Stimulated activated CD8-positive, alpha-beta memory T cell treated with anti-CD3 and anti-CD28 coated beads, Interleukin-15, amount 100 ng/mL, for 48 hours (primary cell): ENCODE measurements at places on chromosomes 4 and X.

GRCh38 chr4:112848911-112849310 lies 200.5 kb upstream of the ANK2 start:
- DNase-seq, result no peak

DNA sequence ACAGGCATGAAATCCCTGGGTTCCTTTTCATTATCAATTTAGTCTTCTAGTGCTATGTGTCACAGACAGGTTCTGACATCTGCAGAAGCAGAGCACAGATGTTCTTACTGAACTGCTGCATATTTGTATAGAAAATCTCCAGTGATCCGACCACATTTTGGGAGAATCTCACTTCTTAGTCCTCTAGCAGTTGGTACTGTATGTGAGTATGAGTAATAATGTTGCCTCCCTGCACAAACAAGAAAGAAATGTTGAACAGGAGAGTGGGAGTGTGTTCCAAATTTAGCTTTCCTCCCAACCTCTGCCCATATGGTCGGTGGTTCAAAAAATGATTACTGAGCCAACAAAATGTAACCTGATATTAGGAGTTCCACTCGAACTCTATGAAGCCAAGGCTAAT lies 165.3 kb upstream of the GPC4 start:
- DNase-seq, result no peak

DNA sequence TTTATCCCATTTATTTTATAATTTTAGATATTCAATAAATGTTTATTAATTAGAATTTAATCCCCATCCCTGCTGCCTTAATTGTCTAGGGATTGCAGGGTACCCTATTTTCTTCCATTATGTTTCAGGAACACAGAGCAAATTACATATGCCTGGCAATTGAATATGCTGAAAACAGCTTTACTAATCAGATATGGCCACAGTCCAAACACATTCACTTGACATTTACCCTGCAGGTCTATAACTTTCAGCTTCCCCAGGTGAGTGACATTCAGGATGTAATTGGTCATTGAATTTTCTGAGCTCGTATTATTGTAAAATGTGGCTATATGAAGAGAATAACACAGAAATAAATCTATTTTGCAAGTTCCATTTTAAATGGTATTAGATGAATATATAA lies 218.7 kb upstream of the NDST4 start:
- no peak for DNase-seq

DNA sequence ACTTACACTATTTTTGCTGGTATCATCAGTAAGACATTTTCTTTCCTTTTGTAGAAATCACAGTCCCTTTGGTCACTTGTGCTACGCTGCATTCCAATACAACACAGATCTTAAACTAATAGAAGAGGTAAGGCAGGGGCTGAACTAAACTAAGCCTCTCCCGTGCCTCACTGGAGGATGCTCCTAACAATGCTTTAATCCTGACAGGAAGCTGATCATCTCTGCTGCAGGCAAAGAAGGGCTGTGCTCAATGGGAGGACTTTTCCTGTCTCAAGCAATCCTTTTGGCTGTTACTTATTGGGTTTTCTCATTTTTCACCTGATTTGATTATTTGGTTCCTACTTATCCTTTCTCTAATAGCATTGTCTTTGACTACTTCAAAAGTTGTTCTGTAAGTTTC lies 583.1 kb downstream of the INPP4B start:
- DNase-seq, result no peak

DNA sequence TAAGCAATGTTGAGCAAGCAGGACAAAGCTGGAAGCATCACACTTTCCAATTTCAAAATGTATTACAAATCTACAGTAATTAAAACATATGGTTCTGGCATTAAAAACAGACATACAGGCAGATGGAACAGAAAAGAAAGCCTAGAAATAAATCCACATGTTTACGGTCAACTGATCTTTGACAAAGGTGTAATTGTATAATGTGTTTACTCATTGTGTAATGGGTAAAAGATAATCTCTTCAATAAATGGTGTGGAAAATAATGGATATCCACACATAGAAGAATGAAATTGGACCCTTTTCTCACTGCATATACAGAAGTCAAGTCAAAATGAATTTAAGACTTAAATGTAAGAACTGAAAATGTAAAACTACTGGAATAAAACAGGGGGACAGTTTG lies 394.2 kb downstream of the ANKRD50 start:
- DNase-seq, result no peak

- no peak for DNase-seq
Observed at GRCh38 chr4:38678078-38678477, 14.1 kb downstream of the KLF3 start.

GRCh38 chrX:133649651-133650050 lies 234.4 kb upstream of the GPC4 start:
- no peak for DNase-seq

- no peak for DNase-seq
Observed at GRCh38 chrX:15546745-15547144, 46.1 kb downstream of the BMX start.

- no peak for DNase-seq
Observed at GRCh38 chrX:30992381-30992904, 79.4 kb downstream of the FTHL17 start.

- no peak for DNase-seq
Observed at GRCh38 chr4:3445111-3445820, 3.5 kb downstream of the HGFAC start.

GRCh38 chr4:153639833-153640802 lies 44.0 kb upstream of the TLR2 start:
- no peak for DNase-seq

GRCh38 chr4:25842229-25842845 lies 20.5 kb downstream of the SEL1L3 start:
- DNase-seq, result no peak

DNA sequence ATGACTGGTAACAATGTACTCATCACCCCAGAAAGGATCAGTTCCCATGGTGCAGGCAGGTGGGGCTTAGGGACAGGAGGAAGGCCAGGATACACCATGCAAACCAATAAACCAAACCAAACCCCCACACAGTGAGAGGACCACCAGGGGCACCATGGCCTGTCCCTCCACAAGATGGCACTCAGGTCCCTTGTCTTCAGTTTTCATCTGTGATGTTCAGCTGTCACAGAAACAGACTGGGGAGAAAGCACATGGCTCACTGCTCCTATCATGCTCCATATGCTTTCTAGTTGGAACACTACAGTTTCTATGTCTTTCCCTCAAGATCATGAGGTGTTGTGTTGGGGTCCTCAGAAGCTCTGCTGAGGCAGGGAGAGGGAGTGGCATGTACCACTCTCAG lies 10.1 kb downstream of the HS3ST1 start:
- no peak for DNase-seq

DNA sequence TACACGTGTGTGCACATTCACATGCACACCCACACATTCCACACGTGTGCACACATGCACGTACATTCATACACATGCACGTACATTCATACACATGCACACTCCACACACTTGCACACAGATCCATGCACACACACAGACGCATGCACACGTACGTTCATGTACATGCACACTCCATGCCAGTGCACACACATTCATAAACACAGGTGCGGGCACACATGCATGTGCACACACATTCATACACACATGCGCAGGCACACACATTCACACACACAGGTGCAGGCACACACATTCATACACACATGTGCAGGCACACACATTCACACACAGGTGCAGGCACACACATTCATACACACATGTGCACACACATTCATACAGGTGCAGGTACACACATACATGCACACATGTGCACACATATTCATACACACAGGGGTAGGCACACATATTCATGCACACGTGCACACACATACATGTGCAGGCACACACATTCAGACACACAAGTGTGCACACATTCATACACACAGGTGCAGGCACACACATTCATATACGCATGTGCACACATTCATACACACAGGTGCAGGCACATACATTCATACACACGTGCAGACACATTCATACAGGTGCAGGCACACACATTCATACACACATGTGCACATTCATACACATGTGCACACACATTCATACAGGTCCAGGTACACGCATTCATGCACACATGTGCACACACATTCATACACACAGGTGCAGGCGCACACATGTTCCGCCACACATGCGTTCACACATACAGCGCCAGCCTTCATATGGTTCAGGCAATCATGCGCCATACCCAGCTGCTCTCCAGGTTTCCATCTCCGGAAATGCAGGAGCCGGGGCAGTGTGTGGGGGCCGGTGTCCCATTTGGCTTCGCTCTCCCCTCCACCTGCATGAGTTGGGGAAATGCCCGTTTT lies 124.8 kb downstream of the HMX1 start:
- no peak for DNase-seq

DNA sequence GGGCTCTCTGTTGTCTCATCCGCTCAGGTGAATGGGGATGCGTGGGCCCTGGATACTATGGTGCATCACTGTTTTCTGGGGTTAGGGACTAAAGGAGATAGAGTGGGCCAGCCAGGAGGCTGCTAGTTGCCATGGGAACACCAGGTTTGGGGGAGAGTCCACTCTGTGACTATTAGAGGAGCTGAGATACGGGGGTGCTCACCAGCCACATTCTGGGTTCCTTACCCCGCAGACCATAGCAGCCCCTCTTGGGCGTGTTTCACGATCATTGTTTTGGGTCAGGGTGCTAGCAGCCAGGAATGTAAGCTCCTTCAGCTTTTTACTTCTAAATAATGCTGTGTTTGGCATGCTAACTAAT lies 4.6 kb downstream of the EFNB1 start:
- DNase-seq, result no peak
